ENCODE measurements at places on chromosomes 4 and X.

- no peak for DNase-seq
Measured at GRCh38 chrX:141405486-141405852, 163.2 kb upstream of the SPANXC start.

GRCh38 chrX:148555101-148555500 lies 54.7 kb downstream of the AFF2 start:
- DNase-seq = no peak

DNA sequence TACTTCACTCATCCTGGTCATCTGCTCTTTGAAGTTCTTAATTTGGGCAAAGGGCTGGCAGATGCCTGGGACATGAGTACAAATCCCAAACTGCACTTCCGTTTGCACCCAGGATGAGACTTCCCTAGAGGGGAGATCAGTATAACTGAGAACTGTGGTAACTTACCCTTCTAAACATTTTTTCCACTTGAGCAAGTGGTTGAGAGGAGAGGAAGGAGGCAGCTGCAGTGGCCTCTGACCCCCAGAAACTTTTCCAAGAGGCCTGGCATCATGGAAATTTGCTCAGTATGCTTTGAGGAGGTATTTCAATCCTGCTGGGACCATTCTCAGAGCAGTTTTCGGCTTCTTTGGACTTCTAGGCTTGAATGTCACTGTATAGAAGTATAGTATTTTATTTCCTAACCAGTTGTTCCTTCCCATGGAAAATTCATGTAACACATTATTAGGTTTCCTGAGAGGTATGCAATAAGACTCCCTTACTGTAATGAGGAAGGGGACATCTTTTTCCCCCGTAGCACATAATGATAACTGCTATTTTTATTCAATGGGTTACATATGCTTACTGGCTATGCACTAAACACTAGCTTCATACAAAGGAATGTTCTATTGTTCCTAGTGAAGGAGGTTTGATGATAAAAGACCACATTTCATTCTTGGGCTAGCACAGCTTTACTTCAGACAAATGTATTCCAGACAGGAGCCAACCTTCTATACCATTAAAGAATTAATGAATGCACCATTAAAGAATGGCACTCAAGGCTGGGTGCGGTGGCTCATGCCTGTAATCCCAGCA lies 129.3 kb downstream of the SHROOM3 start:
- no peak for DNase-seq

DNA sequence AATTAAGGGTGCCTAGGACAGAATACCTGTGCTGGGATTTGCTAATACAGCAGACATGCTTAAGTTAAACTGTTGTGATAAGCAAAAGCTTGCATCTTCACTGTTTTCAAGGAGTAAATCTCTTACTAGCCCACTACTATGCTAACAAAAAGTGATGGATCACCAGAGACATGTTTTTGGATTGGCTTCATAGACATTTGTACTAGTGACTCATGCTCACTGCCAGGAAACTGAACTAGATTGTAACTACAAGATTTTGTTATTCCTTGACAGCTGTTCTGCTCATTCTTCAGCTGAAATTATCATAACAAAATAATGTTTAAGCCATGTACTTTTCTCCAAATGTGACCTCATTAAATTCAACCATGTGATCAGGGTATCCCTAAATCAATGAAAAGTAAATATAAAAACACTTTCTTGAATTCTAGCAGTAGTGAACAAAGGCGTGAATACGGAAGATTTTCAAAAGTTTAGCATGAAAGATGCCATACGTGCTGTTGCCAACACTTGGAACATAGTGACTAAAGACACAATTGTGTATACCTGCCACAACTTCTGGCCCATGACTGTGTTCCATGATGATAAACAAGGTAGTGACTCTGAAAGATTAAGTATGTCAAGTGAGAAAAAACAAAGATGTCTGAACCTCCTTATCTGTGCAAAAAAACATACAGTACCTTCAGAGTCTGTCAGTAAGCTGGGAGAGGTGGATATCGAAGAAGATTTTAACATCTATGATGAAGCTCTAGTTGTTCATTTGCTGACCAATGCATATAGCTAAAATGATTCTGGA lies 154.0 kb downstream of the BTC start:
- no peak for DNase-seq

GRCh38 chr4:75769036-75769435 lies 44.7 kb downstream of the USO1 start:
- no peak for DNase-seq

- DNase-seq = no peak
Measured at GRCh38 chrX:153933748-153934147, 1.1 kb downstream of the NAA10 start.

- no peak for DNase-seq
Measured at GRCh38 chr4:33065749-33066148, 2345.6 kb downstream of the PCDH7 start.

GRCh38 chr4:128371001-128371777 lies 83.6 kb upstream of the PGRMC2 start:
- no peak for DNase-seq

DNA sequence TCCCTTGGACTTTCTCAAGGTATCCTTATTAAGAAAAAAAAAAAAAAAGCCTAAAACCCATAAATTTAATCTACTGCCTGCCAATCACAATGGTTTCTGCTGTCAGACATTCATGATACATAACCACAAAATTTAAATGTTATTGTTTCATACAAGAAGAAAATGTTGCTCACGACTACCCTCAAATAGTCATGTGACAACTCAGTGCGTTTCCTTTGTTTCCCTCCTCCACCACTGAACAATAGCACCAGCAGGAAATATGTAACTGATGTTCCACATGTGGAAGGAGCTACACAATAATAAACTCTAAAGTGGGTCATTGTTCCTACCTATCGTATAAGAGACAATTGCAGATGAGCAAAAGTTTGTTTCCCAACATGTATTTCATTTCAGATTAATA lies 244.1 kb upstream of the EDNRA start:
- DNase-seq = no peak

DNA sequence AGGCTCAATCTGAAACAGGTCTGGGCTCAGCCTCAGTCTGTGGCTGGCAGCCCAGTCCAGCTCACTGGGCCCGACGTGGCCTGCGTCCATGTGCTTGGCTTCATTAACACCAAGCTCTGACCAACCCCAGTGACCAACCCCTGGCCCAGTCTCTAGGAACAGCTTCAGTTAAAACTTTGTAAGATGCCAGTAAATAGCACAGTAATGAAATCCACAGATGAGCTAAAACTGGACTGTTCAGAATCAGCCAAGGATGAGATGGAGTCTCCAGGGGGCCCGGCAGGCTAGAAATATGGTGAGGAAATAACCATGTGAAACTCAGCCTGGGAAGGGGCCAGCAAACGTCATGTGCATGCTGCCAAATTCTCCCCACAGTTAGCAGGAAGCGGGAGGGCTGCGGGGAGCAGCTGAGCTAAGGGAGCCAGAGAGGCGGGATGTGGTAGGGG lies 37.1 kb upstream of the XPNPEP2 start:
- DNase-seq = no peak

DNA sequence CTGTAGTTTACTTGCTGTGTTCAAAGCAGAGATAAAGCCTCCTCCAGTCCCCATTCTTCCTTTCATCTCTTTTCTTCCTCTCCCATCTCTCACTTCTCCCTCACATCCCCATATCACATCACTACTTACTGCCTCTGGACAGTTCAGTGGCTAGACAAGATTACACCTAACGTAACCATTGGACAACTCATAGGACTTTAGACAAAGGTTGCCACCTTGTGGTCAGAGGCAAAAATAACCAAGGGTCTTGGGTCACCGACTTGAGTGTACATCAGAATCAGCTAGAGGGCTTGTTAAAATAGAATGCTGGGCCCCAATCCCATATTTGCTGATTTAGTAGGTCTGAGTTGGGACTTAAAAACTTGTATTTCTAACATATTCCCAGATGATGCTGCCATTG lies 109.3 kb upstream of the DGKK start:
- peak; percentile 54 for DNase-seq

DNA sequence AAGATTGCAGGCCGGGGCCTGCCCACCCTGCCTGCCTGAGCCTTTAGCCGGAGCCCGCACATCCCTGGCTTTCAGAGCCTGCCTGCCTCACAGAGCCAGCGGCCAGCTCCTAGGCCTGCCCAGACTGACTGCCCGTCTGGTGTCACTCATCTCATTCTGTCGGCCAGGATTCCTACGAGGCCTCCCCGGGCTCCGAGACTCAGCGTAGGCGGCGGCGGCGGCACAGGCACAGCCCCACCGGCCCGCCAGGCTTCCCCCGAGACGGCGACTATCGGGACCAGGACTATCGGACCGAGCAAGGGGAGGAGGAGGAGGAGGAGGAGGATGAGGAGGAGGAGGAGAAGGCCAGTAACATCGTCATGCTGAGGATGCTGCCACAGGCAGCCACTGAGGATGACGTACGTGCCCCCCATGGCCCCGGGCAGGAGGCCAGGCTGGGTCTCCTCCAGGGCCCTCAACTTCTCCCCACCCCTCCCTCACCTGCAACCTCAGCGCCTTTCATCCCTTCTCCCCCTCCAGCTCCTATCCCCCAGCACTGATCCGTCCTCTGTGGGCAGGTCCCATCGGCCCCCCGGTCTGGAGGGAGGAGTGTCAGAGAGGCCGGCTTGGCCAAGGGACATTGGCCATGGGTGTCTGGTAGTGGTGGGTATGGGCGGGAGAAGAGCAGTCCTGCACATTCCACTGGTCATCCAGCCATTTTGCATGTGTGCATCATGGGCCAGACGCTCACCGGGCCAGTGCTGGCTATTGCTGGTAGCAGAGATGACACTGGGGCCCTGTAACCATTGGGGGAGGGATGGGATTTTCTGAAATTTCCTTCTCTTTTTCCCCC lies 22.6 kb upstream of the UBA1 start:
- no peak for DNase-seq

- DNase-seq = no peak
Measured at GRCh38 chr4:73053974-73054480, 15.5 kb downstream of the COX18 start.

GRCh38 chrX:143854006-143854405 lies 29.9 kb upstream of the UBE2NL start:
- no peak for DNase-seq

DNA sequence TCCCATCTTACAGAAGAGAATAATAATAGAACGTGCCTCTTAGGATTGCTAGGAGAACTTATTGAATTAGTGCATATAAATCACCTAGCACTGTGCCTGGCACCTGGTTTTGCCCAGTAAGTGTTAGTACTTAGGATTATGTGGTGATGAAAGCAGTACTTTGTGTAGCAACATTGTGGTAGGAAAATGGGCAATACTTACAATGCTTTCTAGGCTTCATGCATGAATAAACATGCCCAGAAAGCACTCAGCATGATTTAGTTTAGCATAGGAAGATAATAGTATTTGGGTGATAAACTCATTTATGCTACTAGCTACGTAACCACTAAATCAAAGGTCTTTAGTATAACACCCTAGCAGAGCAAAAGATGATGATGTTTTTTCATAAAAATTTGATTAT lies 105.6 kb downstream of the NEUROG2 start:
- no peak for DNase-seq

- no peak for DNase-seq
Measured at GRCh38 chrX:129565046-129565650, 25.1 kb downstream of the OCRL start.
